Daoy (cell line): ENCODE measurements at places on chromosomes 4 and X.

- DNase-seq = no peak
Measured at GRCh38 chr4:114860786-114861185, 252.6 kb downstream of the NDST4 start.

- no peak for DNase-seq
Measured at GRCh38 chrX:151346931-151347543, 50.0 kb upstream of the VMA21 start.

GRCh38 chr4:26753617-26754016 lies 107.0 kb upstream of the STIM2 start:
- peak; percentile 11 for DNase-seq

GRCh38 chr4:184782731-184783373 lies 42.9 kb downstream of the ACSL1 start:
- DNase-seq = no peak

DNA sequence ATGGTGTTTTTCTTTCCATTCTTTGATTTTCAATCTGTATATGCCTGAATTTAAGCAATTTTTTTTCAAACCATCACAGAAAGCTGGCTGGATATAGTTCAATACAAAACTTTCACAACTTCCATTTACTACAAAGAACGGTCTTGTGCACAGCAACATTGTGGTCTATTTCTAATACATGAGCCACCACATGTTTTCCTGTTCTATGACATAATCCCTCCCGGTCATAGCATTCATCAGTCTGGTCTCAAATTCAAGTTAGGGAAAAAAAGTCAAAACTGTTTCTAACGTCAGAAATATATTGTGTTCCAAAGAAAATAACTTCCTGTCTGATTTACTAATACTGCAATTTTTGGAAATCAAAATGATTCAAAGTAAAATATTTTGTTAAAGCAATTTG lies 7.5 kb upstream of the CXCL6 start:
- no peak for DNase-seq

- no peak for DNase-seq
Measured at GRCh38 chr4:26723216-26723615, 137.4 kb upstream of the STIM2 start.

DNA sequence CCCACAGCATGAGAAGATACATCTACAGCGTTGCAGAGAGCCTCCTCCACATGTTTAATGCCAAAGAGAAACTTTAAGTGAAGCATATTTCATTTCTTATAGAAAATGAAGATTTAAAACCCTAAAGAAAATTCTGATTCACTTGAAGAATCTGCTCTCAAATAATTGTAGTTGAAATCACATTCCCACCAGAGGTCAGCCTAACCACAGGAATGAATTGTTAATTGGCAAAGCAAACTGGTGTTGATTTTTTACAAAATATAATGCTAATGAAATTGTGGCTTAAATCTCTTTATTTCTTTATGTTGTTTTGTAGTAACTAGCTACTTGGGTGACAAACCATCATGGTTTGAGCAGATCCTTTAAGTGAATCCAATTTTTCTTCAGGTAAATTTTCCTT lies 31.1 kb upstream of the WDR17 start:
- peak; percentile 24 for DNase-seq

DNA sequence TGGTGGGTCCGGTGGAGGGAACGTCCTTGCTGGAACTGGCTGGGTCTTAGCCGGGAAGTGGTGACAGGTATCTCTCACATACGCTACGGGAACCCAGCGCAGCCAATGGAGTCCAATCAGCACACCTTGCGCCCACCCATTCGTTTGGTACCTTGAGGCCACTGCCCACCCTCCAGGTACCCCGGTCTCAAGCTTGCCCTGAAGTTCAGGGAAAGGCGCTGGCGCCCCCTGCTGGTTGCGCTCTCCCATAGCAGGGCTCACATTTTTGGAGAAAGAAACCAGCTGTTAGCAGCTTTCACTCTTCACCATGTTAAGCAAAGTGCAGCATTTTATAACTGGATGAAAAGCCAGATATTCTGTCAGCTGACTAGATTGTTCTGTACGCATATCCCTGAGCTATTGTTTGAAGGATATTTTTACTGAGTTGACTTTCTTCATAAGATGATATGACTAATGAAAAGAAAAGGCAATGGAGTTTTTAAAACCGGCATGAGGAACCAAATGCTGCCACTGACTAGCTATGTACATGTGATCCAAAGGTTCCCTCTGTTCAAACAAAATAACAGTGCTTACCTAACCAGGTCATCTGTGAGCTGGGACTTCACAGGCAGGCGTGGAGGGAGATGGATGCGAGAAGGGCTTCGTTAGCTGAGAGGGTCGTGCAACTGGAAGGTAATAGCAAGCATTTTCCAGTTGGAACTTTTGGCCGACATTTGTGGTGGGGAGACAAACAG lies 43.7 kb downstream of the OTOP1 start:
- peak; percentile 39 for DNase-seq

GRCh38 chr4:38034986-38035882 lies 75.0 kb downstream of the PTTG2 start:
- peak; percentile 43 for DNase-seq

- peak; percentile 20 for DNase-seq
Measured at GRCh38 chrX:53288189-53288588, 6.8 kb upstream of the IQSEC2 start.

DNA sequence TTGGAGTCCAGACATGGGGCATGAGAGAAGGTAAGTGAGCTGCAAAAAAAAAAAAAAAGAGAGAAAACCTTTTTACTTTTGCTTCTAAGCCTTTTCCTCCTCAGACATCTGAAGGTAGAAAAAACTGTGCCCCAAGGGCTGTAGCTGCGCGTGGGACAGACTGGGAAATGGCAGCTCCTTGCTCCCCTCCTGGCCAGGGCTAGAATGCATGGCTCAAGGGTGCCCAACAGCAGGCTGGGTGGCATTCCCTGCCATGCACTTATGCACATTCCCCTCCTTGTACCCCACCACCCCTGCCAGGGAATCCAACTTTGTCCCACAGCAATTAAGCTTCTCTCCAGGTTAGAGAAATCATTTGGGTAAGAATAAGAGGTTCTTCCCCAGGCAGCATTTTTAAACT lies 421.2 kb downstream of the TRAM1L1 start:
- peak; percentile 5 for DNase-seq

- no peak for DNase-seq
Measured at GRCh38 chr4:75989846-75990528, 758 bp downstream of the SDAD1 start.

DNA sequence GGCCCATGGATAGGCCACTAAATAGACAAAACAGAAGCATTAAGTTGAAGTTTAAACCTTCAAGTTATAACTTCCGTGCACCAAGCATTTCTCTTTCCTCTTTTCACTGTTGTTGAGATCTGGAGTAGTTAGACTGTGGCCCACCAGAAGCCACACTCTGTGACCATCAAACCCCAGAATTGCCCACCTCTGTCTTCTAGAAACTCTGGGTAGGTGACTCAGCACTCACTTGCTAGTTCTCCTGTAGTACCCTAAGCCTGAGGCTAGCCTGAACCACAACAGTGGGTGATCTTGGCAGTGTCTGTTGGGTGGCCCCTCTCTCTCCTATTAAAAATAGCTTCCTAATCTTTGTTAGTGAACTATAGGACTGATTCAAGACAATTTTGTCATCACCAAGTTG lies 24.6 kb upstream of the CD40LG start:
- DNase-seq = no peak

DNA sequence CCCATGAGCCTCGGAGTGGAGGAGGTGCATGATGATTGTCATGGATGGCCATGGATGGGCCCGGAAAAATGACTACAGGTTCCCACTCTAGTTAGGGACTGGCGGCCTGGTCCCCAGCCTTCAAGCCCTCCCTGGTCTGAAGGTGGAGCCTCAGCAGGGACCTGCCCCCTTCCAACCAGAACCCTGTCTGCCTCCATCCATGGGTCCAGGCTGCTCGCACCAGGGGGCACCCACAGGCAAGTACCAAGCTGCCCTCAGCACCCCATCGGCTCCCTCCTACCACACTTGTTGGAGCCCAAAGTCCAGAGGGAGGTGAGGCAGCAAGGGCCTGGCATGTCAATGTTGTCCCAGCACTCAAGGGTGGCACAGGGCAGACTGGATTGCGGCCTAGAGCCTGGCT lies 2468.6 kb downstream of the PCDH7 start:
- no peak for DNase-seq

GRCh38 chr4:112173593-112174558 lies 28.6 kb downstream of the FAM241A start:
- peak; percentile 37 for DNase-seq

- DNase-seq = no peak
Measured at GRCh38 chr4:169640261-169640870, 20.0 kb downstream of the CLCN3 start.

DNA sequence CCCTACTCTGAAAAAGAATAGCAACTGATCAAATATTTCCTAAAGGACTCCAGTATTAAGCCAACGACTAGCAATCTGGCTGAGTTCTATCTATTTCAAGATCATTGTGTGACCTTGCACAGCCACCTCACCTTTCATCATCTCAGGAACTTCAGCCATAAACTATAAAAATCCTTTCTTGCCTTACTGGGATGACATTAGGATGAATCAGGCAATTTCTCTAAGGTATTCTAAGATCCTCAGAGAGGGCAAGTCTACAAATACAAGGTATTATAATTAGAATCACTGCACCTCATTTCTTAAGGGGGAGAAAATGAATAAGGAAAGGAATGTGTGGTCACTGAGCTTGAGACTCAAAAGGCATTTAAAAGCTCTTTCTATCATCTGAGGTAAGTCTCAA lies 152.6 kb downstream of the GRIA3 start:
- no peak for DNase-seq

DNA sequence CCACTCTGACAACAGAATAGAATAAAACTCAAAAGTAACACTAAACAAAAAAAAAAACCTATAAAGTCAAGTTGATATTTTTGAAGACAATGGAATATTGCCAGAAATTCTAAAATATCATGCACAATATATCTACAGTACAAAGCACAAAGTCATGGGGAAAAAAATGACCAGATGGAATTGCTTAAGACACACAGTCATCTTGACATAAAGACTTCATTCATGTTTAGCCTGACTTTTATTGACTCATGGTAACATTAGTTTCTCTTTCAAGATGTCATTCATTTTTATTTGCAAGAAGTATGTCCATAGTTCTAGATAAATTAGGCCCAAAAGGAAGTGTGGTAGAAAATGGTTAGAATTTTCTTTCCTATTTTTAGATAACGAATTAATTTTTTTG lies 259.1 kb downstream of the CAMK2D start:
- DNase-seq = no peak

DNA sequence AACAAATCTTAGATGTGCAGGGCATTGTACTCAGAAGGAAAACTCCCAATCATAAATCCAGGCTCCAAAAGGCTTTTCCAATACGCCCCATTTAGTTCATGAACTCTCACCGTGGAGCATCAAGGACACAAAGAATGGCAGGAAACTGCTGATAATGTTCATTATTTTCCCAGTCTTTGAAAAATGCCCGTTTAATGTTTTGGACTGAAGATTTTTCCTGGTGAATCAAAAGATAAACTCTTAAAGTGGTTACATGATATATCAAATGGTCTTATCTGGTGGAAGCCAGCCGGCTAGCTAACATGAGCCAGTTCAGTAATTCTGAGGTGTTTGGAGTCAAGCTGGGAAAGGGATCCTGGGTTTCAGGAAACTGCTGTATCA lies 62.1 kb upstream of the AP1S2 start:
- DNase-seq = no peak

DNA sequence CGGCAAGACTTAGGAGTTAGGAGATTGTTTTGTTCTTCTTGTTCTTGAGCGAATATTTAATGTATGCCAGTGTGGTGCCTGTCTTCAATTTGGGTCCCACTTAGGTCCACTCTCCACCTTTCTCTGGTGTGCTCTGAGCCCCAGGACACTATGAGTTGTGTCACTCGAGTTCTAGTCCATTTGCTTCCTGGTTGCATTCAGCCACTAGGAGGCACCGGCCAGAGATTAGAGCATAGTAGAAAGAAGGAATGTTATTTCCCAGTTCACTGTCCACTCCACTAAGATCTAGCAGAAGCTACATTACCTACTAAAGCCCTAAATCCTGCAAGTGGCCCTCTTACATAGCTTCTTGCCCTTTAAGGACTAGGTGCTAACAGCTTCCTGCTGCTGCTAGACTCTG lies 326.9 kb downstream of the NAF1 start:
- no peak for DNase-seq

DNA sequence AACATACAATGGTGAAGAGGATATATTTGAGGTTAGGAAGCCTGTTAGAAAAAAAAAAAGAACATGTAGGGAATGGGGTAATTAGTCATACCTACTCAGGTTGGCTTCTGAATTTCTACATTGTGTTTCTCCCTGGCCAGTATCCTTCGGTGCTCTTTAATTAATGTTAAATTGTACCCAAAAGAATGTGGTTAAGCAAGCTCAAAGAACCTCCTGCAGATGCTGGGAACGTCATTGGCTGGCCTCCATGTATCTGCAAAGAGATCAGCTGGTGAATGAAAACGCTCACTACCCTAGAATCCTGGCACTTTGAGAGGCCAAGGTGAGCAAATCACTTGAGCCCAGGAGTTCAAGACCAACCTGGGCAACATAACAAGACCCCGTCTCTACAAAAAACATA lies 942.3 kb upstream of the PRKX start:
- no peak for DNase-seq

GRCh38 chrX:140510895-140511295 lies 6.0 kb upstream of the SOX3 start:
- DNase-seq = no peak

DNA sequence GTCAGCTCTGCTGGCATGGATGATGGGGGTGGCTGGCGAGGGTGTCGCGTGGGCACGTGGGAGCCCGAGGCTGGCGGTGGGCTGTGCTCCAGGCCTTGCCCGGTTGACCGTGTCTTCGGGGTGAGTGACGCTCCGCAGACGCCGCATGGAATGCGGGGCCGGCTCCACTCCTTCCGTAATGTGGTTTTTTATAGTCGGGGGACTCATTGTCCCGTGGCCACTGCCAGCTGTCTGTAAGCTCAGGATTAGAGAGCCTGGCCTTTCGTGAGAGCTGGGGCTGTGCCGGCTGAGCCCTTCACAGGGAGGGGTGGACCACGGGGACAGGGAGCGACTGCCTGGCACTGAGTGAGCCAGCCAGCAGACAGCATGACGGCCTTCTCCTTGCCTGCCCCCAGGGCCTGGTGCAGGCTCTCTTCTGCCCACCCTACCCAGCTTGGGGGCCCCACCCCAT lies 20.4 kb downstream of the DOK7 start:
- no peak for DNase-seq

- DNase-seq = no peak
Measured at GRCh38 chr4:165472943-165473676, 94.3 kb downstream of the CPE start.

- DNase-seq = no peak
Measured at GRCh38 chrX:20130357-20130756, 11.3 kb downstream of the EIF1AX start.

GRCh38 chr4:104494185-104494584 lies 509 bp downstream of the CXXC4 start:
- no peak for DNase-seq

DNA sequence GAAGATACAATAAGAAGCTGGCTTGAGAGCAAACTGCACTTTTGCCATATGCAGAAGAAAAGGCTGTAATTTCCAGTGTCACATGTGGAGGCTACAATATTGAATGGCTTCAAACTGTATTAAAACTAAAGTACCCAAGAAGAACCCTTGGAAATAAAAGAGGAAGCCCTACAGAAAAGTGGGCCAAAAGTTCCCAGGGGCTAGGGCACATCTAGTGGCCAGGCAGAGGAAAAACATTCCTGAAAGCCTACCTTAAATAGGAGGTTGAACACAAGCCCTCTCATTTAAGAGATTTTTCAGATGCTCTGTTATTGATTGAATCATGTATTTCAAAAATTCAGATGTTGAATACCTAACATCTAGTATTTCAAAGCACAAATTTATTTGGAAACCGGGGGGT lies 40.6 kb upstream of the PRDX4 start:
- no peak for DNase-seq

- DNase-seq = no peak
Measured at GRCh38 chr4:153589703-153590595, 94.1 kb upstream of the TLR2 start.
